ENCODE measurements at places on chromosomes 5 and 9.

- DNase-seq = no peak
Measured at GRCh38 chr9:72633966-72634365, 112.6 kb downstream of the TMC1 start.

- DNase-seq = no peak
Measured at GRCh38 chr9:123335193-123335985, 20.6 kb upstream of the CRB2 start.

DNA sequence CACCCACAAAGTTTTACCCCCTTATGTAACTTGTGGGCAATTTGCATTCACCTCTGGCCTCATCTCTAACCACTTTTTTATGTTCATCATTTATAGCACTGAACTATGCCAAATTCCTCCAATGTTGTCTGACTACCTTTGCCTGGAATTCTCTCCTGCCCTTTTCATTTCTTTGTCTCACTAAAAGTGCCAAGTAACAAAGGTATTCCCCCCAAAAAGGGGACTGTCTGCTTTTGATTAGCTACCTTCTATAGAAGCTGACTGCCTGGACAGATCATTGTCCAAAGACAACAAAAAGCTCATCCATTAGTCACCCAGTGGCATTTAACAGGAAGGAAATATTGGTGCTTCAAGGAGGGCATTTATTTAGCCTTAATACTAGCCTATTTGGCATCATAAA lies 189.9 kb upstream of the VCAN start:
- DNase-seq = no peak

DNA sequence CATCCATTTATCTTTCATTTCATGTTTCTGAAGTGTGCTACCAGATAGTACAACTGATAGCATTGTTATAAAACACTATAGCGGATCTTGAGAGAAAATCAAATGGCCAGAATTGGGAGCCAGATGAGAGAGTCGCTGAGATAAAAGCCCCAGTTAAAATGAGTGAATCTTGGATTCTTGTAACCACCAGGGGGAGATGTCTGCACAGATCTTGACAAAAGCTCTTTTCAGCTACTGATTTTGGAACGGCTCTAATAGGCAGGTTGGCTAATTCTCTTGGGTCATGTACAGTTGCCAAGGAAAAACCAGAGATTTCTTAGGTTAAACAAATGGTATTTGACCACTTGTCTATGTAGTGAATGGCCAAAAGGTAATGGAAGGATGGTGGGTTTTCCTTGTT lies 21.7 kb downstream of the F2RL2 start:
- DNase-seq = peak; percentile 47

DNA sequence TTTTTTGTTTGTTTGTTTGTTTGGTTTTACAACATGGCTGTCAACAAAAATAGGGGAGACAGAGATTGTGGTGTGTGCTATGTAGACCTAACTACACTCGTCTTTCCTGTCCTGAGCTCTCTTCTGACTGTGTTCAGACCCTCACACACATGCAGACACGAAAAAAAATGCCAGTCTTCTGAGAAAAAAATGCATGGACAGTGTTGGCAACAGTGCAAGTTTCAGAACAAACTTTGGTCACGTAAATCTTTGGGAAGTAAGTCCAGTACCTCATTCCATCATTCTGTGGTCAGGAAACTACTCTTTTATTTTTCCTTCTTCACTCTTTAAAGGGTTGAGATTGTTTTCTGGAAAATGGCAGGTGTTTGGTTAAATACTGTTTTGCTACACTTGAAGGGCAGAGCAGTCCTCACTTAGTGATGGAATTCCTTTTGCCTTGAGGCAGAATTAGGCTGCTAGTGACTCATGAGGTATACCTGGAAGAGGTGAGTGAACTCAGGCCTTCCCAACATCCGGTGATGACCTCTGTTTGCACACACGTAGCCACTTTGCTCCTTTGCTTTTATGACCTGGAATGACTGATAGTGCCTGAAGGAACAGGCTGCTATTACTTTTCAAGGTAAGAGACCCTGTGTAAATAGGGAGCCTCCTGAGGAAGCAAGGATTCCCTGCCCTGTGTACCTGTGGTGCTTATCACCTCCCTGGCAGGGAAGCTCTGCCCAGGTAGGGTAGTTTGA lies 81.6 kb upstream of the TNFAIP8 start:
- DNase-seq = no peak

- DNase-seq = no peak
Measured at GRCh38 chr9:134943411-134943810, 25.7 kb upstream of the FCN1 start.

All from CD4-positive, alpha-beta memory T cell (primary cell).